Stimulated activated CD4-positive, alpha-beta T cell treated with anti-CD3 and anti-CD28 coated beads, TNF-alpha, amount 100 ng/mL, for 4 hours (primary cell): ENCODE measurements at places on chromosomes 13 and 19.

DNA sequence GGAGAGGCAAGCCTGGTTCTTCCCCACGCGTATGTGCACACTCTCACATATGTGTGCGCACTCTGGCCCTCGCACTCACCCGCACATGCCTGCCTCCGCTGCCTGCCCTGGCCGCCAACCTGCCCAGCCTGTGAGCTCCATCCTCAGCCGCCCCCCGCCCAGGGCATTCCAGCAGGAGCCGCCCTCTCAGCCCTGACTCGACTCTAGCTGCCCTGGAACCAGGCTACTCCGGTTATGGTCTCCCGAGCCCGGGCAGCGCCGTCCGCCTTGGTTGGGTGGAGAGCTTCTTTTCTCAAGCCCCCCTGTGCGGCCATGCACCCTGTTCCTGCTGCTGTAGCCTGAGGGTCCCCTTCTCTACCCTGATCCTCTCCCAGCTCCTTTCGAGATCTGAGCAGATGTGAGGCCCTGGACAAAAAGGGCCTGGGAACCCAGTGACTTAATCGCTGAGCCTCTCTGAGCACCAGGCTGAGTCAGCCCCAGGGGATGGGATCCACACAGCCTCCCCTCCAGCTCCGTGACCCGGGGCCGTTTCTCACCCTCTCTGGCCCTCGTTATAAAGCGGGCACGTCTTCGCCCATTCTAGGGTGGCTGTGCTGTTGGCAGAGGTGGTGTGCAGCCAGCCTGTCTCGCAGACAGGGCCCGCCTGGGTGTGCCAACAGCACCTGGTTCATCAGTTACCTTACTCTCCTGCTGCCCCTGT is 191.5 kb downstream of the TEX29 start:
- no peak for DNase-seq

DNA sequence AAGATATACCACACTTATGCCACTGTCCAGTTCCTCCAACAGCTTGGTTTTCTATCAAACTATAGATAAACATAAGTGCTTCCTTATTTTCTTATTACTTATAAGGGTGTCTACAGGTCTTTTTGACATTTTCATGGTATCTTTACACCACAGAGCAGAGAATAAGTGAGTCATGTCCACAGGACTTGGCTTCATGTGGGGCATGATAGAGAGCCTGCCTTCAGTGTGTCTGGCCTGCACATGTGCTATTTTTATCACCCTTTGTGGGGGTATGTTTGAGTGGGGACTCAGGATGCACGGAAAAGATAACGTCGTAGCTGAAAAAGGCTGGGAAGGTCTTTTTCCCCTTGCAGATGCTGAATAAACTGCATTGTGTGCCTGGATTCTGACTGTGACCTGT is 8.1 kb upstream of the STOML3 start:
- DNase-seq = no peak

DNA sequence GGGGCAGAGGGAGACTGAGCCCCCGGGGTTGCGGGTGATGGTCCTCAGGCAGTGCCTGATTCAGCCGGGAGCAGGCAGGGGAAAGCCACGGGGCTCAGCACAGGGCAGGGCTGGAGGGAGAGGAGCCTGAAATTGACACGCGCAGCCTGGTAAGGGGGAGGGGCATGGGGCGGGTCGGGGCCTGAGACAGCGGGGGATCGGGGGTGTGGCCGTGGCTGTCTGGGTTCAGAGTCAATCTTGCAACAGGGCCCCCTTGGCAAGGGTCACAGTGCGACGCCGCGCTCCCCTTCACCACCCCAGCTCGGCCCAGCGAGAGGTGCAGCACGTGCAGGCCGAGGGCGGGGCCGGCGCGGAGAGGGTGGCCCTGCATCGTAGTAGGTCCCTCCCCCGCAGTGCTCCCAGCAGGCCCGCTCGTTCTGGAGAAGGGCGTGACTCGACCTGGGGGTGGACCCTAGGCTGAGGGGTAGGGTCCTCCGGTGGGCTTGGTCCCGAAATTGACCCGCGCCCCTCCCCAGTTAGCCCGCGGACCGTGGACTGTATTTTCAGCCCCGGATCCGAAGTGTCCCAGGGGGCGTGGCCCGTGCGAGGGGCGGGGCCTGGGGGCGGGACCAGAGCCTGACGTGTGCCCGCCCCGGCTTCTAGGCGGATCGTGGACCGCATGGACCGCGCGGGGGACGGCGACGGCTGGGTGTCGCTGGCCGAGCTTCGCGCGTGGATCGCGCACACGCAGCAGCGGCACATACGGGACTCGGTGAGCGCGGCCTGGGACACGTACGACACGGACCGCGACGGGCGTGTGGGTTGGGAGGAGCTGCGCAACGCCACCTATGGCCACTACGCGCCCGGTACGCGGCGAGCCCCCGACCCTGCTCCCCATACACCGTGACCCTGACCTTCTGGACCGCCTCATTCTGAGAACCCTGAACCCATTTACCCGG is 6.0 kb downstream of the RCN3 start:
- peak; percentile 90 for DNase-seq

- no peak for DNase-seq
These were observed at the start of gene SLC25A41 for GRCh38 chr19:6433663-6434062. SLC25A41 (minus strand) TSS chr19:6433763; CDS start chr19:6433693, 70 bp downstream.
